ENCODE measurements at places on chromosomes 6 and 20. TPM values are rescaled to one million over a fixed set of nuclear protein-coding genes. Genes with fewer than 3 reads are reported as not detected.

DNA sequence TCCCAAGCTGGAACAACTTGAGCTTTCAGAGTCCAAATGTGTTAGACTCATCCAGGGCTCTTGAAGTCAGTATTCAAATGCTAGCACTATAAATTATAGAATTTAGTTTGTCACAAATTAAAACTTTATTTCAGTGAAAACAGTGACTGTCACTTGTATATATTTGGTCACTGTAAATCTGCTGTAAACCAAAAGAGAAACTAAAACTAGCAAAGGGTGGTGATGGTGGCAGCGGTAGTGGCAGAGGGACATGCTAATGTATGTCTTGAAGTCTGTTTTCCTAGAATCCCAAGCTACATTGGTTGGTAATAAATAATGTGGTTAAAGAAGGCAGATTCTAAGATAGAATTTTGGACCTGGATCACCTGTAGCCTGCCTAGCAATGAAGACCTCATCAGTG, 140.4 kb upstream of the CENPW start:
- no peak for DNase-seq

- DNase-seq: no peak
Measured at GRCh38 chr6:10180138-10181074, 234.5 kb downstream of the TFAP2A start.

GRCh38 chr20:17896193-17896723, 72.3 kb downstream of the SNX5 start:
- no peak for DNase-seq

DNA sequence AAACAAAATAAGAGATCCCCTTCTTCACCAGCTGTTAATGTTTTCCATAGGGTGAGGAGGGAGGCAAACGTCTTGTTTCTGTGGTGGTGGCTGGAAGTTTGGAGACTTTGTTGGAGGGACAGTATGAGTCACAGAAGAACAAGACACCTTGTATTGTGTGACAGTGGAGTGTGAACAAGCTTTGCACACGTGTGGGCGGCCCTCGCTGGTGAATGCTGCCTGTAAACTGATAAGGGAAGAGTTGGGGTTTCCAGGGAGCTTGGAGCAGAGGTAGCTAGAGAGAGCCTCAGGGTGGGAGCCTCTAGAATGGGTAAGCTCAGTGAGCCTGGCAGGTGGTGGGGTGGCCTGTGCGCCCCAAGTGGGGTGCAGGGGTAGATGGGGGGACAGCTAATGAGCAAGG, 78.3 kb downstream of the ZDHHC14 start:
- DNase-seq: no peak

DNA sequence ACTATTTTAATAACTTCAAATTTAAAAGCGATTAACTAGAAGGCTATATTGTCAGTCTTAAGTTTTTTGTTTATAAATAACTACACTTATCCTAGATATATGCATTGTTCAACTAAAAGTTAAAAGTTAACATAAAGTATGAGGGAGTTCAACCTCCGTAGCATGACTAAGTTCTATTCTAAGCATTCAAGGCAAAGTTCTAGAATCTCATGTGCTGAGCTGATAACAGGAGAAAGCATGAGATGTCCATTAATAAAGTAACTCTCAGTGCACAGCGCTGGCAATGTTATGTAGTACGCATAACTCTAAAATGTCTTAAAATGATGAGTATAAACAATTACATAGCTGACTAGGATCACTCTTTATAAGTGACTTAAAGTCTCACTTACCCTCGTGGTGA, 264.8 kb downstream of the RNGTT start:
- DNase-seq: no peak

- DNase-seq: no peak
Measured at GRCh38 chr20:6744805-6745204, 22.7 kb upstream of the BMP2 start.

DNA sequence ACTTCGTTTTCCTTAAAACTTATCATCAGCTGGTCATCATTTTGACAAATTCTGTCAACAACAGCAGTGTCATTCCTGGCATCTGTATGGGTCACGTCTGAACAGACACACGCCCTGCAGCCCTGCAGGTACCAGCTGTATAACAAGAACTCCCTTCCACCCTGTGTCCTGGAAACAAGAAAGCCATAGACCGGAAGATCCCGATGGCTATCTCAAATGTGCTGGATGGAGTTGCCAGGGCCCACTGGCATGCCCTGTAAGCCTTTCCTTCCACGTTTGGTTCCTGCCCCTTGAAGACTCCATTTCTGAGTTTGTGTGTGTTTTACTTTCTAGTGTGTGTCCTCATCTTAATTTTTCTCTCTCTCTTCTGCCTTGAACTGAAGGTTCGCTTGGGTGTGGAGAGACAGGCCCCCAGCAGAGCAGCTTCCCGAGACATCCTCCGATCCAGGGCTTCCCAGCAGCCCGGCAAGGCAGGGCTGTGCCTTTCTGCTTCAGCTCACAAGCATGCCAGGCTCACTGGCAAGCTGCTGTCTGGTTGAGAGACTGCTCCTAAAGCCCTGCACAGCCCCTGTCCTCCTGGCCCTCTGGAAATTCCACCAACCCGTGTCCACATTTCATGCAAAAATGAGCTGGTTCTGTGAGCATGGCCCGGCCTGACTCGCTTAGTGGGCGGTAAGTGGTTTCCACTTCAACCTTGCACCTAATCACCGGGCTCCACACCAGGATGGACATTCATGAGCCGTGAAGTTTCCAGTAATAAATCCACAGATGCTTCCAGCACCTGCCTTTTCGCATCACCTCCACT, 8.7 kb downstream of the GFRA4 start:
- DNase-seq: no peak

DNA sequence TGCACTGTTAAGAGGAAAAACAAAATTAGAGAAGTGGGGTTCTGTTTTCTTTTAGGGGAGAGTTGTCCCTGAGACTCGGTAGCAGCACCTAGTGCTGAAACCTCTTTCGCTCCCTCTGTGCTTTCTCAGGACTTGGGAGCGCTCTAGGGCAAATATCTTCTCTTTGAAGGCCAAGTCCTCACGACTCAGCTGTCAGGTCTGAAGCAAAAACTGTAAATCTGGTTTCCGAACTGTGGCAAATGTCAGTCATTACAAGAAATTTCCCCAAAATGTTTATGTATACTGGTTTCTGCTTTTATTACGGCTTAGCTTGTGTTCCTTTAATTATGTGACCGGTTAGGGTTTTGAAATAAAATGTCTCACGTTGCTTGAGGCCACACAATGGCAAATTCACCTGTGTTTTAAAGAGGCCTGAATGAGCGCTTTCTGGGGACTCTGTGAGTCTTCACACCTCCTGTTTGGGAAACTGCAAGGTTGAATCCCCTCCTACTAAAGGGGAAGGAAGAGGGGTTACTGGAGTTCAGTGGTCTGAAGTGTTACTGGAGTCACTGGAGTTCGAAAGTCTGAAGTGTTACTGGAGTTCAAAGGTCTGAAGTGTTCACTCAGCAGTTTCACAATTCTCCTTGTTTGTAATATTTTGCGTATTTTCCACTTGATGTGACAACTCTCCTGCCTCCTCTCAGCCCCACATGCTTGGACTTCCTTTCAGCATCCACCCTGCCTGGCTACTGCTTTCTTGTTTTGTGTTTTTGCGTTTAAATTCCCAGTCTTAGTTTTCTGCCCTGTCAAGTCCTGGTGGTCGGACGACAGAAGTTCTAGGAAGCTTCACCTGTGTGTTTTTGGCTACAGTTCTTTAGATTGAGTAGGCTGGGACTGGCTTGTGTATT, 1.6 kb downstream of the SMPDL3A start:
- no peak for DNase-seq

GRCh38 chr6:1383729-1384548, 5.4 kb upstream of the FOXF2 start:
- no peak for DNase-seq

DNA sequence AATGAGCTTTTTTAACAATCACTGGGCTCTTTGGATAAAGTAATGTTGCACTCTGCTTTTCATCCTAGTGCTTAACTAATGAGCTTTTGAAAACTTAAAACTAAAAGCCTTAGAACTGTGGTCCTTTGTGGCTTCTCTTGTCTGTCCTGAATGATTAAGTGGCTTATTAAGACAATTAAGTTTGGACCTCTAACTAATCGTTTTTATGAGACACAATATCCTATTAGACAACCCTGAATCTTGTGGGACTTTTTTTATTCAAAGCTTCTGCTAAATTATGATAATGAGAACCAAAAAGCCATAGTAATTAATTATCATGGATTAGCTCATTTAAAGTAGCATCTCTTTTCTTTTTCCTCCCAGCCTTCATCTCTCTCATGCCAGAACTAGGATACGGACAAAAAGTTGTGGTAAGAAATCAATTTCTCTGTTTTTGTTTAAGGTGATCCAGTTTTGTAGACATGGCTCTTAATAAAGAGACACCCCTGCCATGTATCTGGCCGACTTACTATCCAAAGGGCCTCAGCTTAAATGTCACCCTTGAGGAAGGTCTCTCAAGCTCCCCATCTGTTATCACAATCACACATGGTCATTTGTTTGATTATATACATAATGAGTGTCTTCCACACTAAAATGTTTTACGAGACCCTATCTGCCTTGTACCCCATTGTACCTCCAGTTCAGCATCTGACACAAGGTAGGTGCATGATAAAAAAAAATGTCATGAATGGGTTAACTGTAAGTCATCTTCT, 384.4 kb upstream of the IRAK1BP1 start:
- DNase-seq: no peak

GRCh38 chr6:47592131-47592840, 106.1 kb upstream of the ADGRF4 start:
- no peak for DNase-seq

- DNase-seq: no peak
Measured at GRCh38 chr6:158894193-158894592, 75.0 kb upstream of the EZR start.

DNA sequence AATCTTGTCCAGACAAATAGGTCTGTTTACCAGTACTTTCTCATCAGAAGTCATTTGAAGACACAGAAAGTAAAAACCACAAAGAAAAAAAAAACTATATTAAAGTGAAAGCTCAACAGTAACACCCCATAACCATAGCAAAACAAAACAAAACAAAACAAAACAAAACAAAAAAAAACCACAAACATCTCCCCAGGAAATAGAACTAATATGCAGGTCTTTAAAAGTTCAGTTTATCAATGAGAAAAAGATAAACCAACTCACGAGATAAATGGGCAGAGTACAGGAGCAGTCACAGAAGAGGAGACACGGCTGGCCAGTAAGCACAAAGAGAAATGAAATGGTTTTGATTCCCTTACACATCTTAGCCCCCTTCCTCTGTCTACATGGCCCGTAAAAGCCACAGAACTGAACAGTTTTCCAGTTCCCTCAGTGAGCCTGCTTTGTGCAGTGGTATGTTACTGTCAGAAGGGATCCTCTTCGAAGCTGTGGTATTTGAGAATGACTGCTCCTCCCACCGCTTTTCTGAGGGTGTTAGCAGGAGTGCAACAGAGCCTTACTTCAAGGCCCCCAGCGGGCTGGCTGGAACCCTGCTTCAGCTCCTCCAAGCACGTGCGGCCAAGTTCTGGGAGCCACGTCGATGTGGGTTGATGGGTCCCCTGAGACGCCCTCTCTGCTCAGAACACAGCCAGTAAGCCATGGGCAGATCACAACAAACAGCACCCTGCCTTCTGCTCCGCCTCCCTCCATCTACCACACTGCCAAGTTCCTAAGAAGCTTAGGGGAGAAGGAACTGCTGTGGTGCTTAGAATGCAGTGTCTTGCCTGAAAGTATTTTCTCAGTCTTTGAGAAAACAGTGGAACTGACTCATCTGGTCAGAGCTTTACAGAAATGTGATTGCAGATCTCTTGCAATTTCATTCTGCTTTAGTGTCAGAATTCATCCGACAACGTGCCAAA, 14.0 kb downstream of the UST start:
- no peak for DNase-seq

DNA sequence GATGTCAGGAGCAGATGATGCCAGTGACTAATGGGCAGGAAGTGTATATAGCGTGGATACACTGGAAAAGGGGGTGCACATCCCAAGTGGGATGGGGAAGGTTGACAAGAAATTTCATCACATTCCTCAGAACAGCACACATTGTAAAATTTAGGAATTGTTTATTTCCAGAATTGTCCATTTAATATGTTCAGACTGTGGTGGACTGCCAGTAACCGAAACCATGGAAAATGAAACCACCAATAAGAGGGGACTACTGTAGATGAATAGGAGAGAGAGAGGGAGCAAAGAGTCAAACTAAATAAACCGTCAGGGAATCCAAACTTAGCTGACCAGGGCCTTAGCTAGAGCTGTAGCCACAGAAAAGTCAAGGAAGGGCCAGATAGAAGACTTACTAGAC, 164.4 kb upstream of the PRDM1 start:
- DNase-seq: no peak

DNA sequence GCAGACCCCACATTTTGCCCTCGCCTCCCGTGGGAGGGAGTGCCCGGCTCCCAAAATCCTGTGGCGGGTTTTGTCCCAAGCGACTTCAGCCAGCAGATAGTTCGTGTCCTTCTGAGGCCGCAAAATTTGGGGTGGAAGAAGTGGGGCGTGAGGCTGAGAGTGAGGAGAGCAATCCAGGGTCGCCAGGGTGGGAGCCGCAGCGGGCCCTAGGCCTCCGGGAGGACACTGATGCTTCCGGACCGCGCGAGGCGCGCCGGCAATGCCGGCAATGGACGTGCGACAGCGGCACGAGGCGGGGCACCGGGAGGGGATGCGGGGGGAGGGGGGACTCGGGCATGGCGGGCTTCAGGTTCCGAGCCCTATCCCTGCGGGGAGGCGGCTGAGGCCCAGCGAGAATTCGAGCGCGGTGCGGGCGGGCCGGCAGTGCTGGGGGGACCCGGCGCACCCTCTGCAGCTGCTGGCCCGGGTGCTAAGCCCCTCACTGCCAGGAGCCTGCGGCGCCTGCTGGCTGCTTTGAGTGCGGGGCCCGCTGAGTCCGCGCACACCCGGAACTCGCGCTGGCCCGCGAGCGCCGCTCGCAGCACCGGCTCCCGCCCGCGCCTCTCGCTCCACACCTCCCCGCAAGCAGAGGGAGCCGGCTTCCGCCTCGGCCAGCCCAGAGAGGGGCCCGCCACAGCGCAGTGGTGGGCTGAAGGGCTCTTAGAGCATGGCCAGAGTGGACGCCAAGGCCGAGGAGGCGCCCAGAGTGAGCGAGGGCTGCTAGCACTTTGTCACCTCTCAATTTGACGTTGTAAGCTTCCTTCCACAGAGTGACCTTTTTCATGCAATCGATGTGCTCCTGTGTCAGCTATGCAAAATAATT, 143.8 kb downstream of the LPA start:
- DNase-seq: peak; percentile 67

DNA sequence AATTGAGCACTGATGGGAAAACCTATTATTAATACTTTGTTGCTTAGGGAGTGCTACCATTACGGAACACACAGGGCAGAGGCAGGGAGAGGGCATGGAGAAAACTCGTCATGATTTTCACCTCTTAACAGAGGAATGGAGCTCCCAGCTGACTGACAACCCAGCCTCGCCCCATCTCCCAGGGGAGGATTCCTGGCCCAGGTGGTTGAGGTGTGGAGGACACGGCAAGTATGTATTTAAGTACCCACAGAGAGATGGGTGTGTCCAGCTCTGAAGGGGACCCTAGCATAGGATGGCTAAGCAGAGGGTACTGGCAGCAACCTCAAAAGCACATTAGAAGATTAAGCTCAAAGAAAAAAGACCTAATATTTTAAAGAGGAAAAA, 261.9 kb upstream of the MOCS1 start:
- DNase-seq: no peak

The NKX2-2 gene
- total RNA-seq: not detected

The B3GALT4 gene
- total RNA-seq: 8.5 TPM

The PPP1R3G gene
- 1.8 TPM for total RNA-seq

The PTPRK gene
- total RNA-seq: 32.6 TPM

The GZF1 gene
- total RNA-seq: 12.7 TPM

The TMEM151B gene
- not detected for total RNA-seq

Measured in omental fat pad (tissue), 4 donors.